ENCODE measurements at places on chromosomes 4 and X.

DNA sequence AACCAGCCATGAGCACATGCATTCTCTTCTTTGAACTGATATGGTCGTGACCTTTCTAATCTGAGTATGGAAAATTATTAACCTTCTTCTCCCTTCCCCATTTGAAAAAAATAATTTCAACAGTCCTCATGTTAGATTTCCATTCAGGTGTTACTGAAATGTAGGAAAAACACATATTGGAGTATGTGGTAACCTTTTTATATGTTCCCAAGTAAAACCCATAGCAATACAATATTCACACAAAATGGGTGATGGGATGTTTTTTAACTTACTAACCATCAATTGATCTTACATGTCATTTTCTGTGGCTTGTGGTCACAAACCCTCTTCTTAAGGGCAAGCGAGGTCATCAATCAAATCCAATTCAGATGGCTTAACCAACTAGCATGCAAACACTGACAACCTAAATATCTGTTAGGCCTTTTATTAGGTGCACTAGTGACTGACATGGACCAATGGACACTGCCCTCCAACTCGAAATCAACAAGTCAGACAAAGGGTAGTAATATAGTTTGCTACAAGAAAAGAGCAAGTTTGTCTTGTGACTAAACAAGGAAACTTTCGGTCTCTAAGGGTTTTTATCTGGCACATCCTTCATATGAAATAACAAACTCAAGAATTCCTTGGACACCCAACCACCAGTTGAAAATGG, 74.3 kb downstream of the CAMK2D start:
- no peak for DNase-seq

GRCh38 chr4:153929675-153930074, 140.8 kb upstream of the SFRP2 start:
- DNase-seq = no peak

DNA sequence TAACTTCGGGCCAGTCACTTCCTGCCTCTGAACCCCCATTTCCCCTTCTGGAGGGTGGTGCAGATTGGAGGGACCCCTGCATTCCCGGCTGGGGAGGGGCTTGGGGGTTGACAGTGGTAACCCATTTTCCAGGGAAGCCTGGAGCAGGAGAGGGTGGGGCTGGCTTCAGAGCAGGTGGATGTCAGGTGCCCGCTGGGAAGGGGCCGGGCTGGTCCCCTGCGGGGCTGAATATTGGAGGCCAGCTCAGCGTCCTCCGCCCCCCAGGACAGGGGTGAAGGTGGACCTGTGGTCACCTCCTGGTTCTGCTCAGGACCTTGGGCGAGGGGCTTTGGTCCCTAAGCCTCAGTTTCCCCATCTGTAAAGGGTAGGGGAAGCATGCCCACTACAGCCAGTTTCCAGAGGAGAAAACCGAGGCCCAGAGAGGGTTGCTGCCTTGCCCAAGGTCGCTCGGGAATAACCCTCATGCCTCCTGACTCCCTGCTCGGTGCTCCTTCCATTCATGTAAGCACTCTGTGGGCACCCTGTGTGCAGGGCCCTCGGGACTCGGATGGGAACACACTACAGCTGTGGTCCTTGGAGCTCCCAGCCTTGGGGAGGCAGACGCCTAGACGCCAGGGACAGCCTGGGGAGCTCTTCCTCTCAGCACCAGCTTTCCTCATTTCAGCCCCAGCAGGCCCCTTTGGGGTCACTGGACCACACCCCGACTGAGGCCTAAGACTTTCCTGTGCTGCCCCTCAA, 683 bp downstream of the MAN2B2 start:
- DNase-seq = no peak

GRCh38 chrX:39401483-39402110, 600.3 kb downstream of the MID1IP1 start:
- no peak for DNase-seq

- no peak for DNase-seq
These were observed 125.7 kb downstream of the CAMK2D start for GRCh38 chr4:113635739-113636437.

- DNase-seq = no peak
These were observed 276.3 kb downstream of the HNRNPD start for GRCh38 chr4:82097504-82097903.

- no peak for DNase-seq
These were observed 191.6 kb upstream of the GALNTL6 start for GRCh38 chr4:171621646-171622045.

DNA sequence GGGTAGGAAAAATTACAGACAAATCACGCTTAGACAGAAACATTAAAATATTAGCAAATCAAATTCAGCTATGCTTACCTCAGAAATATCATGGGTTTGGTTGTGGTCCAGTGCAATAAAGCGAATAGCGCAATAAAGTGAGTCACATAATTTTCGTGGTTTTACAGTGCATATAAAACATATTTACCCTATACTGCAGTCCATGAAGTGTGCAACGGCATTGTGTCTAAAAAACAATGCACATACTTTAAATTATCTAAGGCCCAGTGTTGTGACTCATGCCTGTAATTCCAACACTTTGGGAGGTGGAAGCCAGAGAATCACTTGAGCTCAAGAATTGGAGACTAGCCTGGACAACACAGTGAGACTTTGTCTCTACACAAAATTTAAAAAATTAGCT, 195.7 kb upstream of the IL1RAPL1 start:
- DNase-seq = no peak

DNA sequence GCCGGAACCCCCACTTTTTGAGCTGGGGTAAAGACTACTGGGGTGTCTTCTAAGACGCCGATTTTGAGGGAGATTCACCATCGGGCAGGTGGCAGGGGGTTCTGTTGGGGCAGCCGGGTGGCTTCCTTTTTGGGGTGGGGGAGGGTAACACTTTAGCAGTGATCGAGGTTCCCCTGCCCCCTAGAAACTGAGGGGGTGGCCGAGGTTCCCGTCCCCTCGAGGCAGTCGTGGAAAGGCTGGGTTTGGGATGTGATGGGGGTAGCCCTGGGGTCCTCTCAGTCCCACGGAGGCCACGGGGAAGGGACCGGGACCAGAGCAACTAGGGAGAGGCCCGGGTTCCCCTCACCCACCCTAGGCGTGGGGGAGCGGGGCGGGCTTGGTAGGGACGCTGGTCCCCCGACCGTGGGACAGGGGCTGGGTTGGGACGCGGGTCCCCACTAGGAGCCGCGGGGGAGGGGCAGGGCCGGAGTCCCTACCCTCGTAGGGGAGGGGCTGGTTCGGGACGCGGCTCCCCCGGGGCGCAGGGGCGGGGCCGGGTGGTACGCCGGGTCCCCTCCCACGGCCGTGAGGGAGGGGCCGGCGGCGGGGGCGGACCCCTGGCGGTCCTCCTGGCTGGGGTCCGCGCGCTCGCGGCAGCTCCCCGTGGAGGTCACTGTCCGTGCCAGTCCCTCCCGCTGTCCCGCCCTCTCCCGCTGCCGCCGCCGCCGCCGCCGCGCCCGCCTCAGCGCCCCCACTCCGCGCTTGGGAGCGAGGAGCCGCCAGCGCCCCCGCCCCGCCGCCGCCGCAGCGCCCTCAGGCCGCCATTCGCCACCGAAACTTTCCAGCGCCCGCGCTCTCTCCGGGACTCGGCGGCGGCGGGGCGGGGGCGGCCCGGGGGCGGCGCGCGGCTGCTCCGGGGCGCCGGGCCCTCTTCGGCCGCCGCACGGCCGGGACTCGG, at the start of gene TBL1X:
TBL1X (plus strand) TSS at position 624 of the 937 bp plus-strand sequence. CDS start 188,529 bp downstream, outside the sequence.
- DNase-seq = peak; percentile 41

DNA sequence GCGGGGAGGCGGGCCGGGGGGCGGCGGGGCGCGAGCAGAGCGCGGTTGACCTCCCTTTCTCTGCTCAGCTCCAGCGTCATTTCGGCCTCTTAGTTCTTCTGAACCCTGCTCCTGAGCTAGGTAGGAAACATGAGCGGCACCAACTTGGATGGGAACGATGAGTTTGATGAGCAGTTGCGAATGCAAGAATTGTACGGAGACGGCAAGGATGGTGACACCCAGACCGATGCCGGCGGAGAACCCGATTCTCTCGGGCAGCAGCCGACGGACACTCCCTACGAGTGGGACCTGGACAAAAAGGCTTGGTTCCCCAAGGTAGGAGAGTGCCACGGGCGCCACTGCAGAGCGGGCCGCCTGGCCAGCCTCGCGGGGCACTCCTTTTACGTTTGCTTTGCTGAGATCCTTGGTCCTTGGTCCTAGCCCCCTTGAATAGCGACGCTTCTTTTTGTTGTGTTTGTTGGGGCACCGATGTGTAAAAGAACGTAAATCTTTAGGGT, at the start of gene HTATSF1:
HTATSF1 (plus strand) TSS at position 37 of the 497 bp plus-strand sequence; CDS start at position 130, 93 bp downstream.
- no peak for DNase-seq

- DNase-seq = no peak
These were observed 47.7 kb downstream of the PRPS1 start for GRCh38 chrX:107675823-107676555.

DNA sequence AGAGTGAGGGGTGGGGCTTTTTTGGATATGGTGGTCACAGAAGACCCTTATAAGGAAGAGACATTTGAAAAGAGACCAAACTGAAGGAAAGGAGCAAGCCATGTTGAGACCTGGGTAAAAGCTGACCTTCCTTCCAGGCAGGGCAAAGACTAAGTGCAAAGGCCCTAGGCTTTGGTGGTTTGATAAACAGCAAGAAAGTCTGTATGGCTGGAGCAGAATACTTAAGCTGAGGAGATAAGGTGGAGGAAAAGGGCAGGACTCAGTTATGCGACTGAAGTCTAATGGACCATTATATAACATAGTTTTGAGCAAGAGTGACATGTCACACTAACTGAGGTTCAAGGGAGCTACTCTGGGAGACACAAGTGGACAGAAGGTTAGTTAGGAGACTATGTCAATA, 20.0 kb downstream of the SH3RF1 start:
- DNase-seq = no peak

DNA sequence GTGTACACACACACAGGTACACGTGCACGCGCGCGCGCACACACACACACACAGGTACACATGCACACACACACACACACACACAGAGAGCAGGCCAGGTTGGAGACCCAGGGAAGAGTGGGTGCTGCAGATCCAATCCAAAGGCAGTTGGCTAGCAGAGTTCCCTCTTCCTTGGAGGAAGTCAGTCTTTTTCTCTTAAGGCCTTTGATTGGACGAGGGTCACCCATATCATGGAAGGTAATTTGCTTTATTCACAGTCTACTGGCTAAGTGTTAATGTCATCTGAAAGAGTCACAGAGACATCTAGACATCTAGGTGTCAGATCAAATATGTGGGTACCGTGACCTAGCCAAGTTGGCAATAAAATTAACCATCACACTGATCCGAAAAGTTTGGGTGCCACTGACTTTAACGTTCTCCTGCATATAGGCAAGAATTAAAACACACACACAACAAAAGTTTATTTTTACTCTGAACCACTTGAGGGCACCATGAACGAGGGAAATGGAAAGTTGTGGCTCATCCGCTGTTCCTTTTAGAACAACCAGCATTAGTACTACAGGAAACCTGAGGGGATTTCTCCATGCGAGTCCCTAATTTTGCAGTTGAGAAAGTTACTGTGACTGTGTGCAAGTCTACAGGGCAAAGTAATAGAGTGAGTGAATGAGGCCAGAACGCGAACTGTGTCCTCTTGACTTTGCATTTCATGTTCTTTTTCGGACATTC, 66.0 kb upstream of the STOX2 start:
- DNase-seq = no peak

GRCh38 chrX:18721683-18722499, 14.4 kb downstream of the PPEF1 start:
- DNase-seq = no peak

- DNase-seq = no peak
These were observed 370.5 kb upstream of the ANXA10 start for GRCh38 chr4:167721617-167722486.

- DNase-seq = no peak
These were observed 202.0 kb downstream of the NR3C2 start for GRCh38 chr4:148240241-148240640.
